ENCODE measurements at places on chromosomes 1 and 21.

GRCh38 chr1:201681375-201681774, 142.4 kb downstream of the NAV1 start:
- no peak for DNase-seq

DNA sequence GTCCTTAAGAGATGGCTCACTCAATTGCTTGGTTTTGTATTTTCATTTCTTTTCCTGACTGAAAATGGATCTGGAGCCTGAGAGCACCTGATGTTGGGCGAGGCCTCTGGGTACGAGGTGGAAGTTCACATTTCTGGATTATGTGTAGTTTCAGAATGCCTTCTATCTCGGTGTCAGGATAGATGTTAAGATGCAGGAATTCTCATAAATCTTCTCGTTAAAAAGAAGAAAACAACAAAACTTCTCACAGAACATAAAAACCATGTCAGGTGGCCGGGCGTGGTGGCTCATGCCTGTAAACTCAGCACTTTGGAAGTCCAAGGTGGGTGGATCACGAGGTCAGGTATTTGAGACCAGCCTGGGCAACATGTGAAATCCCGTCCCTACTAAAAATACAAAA, 101.8 kb downstream of the RHOU start:
- no peak for DNase-seq

DNA sequence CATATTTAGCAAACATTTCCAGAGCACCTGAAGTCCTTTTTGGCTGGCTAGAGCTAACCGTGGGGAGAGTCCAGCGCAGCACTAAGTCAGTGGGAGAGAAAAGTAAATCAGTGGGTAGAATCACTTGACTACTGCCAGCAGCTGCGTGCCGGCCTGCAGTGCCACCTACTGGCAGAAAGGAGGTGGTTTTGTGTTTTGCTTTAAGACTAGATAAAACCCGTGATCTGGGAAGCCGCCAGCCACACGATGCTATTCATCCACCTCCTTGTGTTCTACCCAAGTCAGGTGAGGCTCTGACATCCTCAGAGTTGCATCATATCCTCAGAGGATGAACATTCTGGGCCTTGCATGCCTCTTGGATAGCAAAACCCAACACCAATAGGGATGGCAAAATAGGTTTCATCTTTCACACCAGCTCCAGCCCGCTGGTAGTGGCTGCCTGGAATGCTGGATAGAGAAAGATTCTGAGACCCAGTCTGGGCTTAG, 14.1 kb upstream of the HEYL start:
- DNase-seq = peak; percentile 50

DNA sequence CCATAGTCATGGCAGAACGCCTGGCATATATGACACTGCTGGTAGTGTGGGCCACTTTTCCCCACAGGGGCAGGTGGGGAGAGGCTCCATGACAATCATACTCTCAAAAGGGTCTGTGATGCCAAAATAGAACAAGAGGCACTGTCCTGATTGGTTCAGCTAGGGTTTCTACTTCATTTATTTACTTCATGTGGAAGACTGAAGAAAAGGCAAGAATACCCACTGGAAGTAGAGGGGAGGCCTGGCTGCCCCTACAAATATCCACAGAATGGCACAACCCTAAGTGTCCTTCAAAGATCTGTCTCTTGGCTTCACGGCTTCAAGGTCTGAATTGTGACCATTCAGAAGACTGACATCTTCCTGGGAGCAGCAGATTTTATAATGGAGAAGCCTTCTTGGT, 4.5 kb upstream of the SFT2D2 start:
- no peak for DNase-seq

DNA sequence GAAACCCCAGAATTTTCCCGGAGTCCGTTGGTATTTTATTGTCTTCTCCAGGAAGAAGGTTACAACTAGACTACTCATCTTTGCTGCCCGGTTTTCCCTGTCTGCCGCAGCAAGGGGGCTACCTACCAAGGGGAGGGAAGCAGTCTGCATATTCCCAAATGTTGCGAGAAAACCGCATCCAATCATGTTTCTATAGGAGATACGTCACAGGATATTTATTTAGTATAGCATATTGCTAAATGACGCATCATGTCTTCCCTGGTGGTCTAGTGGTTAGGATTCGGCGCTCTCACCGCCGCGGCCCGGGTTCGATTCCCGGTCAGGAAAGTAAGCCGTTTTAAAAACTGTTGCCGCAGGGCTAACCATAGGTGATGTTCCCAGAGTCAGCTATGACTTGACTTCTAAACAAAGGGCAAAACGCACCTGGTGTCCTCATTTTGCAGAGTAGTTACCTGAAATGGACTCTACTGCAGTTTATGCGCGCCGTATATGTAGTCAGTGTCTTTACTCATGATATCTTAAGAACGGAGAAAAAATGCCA, 15.2 kb upstream of the ZNF692 start:
- DNase-seq = peak; percentile 78

- peak; percentile 62 for DNase-seq
These were observed 4.4 kb upstream of the LGR6 start for GRCh38 chr1:202189001-202189790.

DNA sequence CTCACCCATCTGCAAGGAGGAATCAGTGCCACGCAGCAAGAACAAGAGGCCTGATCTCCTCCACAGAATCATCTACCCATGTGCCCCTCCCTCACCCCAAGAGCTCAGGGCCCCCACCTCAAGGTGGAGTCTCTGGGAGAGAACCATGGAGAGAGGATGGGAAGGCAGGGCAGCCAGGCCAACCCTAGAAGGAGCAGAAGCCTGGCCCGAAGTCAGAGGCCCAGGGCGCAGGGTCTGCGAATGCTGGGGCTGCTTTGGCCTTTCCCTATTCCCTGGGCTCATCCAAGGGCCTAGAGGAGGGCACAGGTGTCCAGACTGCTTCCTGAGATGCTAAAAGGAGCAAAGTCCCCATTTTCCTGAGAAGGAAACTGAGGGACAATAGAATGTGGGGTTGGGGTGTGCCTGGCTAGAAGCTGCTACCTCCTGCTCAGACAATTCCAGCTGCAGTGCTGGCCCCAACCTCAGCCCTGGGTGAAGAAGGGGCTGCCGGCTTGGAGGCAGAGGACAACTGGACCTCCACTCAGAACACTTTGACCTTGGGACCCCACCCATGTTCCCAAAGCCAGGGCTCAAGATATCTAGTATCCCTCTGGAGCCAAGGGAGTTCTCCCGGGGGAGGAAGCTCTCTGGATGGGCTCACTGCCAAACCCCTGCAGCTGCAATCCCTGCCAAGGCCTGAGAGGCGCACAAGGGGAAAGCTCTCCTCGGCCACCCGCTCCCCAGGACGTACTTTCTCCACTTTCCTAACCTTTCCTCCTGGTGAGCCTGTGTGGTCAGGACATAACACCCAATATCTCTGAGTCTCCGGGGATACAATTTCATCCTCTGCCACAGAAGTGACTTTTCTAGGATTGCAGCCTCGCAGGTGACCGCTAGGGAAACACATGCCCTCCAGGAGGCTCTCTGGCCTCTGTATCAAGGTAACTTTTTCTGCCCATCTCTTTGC, 16.6 kb upstream of the LEMD1 start:
- no peak for DNase-seq

- DNase-seq = no peak
These were observed 14.0 kb downstream of the PADI1 start for GRCh38 chr1:17218939-17219338.

- DNase-seq = no peak
These were observed 17.0 kb upstream of the BLACAT1 start for GRCh38 chr1:205472737-205473441.

- no peak for DNase-seq
These were observed 1.4 kb downstream of the ADORA1 start for GRCh38 chr1:203128716-203129500.

DNA sequence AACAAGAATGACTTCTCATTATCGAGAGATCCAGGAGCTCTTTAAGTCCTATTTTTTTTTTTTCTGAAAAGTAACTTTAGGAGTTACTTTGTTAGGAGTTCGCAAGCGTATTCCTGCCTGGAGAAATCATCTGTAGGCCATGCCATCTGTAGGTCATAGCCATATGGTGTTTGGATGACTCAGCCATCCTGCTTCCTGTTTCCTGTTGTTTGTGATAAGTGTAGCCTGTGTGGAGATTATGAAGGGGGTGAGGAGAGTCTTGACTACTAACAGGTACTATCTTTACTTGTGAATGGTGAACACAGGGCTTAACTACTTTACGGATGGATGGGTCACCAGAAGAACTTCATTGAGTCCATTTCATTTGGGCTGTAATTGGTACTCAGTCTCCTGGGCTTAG, 327.2 kb downstream of the PTPRU start:
- no peak for DNase-seq

DNA sequence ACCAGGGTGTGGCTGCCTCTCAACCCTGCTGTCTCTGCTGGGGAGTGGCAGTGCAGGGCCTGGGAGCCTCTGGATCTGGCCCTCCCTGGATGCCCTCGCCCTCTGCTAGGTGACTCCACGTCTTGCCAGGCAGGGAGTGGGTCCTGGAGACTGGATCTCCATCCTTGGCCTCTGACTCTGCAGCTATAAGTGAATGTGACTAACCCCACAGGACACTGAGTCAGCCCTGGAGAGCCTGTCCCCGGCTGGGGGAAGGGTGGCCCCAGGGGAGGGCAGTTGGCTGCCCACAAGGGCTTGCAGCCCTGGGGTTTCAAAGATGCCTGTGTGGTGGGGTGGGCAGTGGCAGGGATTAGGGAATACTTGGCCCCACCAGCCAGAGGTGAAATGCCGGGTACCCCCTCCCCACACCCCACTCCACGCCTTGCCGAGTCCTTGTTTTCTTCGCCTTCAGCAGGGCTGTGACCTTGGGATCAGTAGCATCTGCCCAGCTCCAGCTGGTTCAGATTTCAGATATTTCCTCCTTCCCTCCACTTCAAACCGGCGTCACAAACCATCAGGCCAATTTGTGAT, 1.9 kb upstream of the MYBPH start:
- no peak for DNase-seq

DNA sequence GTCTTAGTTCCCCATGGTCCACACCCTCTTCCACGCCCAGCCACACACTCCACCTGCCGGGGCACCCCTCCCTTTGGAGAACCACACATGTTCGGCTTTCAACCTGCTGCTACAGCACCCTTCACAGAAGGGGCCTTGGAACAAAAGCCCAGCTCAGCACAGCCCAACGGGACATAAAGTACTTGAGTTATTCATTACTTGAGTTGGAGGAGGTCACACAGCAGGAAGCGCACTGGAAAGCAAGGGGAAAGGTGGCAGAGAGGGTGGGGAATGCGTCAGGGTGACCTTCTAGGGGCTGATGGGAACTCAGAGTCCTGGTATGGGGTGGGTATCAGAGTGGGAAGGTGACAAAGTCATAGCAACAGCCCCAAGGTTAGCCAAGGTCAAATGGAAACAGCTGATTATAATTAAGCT, 3.0 kb upstream of the ATP1B1 start:
- DNase-seq = no peak

DNA sequence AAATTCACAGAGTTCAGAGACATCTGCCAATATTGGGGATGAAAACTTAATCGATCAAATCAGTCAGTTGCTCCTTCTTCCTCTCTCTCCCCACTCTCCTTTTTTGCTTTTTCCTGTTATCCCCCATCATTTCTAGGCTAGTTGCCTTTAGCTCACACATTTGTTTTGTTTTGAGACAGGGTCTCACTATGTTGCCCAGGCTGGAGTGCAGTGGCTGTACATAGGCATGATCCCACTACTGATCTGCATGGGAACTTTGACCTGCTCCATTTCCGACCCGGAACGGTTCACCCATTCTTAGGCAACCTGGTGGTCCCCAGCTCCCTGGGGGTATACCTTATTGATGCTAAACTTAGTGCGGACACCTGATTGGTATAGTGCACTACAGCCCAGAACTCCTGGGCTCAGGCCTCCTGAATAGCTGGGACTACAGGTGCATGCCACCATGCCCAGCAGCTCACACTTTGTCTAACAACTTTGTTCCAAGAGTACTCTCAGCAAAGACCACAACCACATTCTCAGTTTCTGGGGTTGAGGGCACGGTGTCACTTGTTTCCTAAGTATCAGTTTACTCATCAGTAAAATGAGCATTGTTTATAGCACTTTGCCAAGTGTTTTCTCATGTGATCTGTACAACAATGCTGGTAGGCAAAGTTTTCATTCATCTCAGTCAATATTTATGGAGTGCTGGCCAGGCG, 6.7 kb upstream of the ELOA start:
- no peak for DNase-seq

GRCh38 chr1:212002536-212002935, 32.8 kb downstream of the INTS7 start:
- no peak for DNase-seq

DNA sequence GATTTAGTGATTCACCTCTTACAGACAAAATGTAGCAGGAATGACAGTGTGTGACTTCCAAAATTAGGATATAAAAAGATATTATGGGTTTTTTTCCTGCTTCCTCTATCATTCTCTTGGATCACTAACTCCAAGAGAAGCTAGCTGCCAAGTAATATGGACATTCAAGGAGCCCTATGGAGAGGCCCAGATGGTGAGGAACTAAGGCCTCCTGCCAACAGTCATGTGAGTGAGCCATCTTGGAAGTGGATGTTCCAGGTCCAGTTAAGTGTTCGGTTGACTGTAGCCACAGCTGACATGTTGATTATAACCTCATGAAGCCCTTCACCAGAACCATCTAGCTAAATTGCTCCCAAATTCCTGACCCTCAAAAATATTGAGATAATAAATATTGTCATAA, 38.8 kb downstream of the CD160 start:
- DNase-seq = no peak
